CD4-positive, alpha-beta T cell treated with Interleukin-21 for 1 hour (primary cell): ENCODE measurements at places on chromosomes 2 and 18.

GRCh38 chr2:173667415-173667814, 297.8 kb downstream of the SP3 start:
- DNase-seq: no peak

DNA sequence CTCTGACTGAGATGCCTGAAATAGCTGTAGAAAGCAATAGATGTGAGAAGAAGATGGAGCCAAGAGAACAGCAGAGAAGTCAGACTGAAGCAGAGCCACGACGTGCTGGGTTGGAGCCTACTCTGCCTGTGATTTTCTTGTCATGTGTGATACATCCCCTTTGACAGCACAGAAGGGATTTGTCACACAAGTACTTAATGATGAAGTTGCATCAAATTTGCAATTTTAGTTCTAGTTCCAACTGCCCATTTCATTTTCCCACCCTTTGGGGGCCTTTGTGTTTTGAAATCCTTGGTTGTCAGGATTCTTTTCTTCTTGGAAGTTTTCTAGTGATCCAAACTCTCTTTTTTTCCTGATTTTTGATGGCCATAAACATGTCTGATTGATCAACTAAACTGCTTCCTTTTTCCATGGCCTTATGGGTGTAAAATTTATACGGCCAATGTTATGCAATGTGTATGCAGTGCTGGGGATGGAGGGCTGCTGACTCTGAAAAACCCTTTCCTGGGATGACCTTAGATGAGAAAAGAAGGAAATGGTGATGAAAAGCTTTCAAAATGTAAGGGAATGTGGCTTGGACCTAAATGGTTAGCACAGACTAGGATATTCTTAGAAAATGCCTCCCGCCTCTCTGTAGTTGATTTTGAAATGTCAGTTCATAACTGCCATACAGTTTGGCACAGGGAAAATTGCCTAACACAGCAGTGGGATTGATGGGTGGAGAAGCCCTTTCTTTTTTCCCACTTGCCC, 9.6 kb upstream of the B3GNT2 start:
- no peak for DNase-seq

DNA sequence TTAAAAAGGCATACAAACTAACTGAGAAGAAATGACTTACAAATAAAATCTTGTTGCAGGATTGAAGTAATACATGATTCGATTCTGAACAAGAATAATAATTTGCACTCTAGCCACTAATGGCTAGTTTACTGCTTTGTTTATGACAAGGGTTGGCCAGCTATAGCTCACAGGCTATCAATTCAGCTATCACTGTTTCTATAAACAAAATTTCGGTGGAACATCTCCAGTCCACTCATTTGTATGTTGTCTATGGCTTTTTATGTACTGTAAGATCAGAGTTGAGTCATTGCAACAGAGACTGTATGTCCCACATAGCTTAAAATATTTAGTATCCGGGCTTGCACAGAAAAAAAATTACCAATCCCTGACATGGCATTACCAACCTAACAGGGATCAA, 543.7 kb upstream of the CNTNAP5 start:
- DNase-seq: no peak

- DNase-seq: no peak
Measured at GRCh38 chr2:182894174-182894573, 27.7 kb upstream of the FRZB start.

- DNase-seq: no peak
Measured at GRCh38 chr18:41938445-41938844, 16.6 kb upstream of the PIK3C3 start.

GRCh38 chr2:46704593-46704992, 211.0 kb downstream of the MCFD2 start:
- no peak for DNase-seq

DNA sequence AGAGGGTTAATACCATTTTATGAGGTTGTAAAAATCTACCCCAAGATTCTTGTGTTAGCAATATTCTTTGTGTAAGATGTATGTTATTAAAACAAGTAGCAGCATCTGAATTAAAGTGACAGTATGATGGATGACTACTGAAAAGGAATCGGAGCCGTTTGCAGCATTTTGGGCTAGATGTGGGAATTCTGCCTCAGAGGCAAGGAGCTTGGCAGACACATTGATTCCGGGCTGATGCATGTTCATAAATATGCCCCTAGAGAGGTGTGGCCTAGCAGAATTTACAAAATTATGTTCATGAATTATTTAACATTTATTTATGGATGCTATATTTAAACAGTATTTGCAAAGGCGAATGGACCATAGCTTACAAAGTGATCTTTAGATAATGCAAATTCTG, 389.0 kb upstream of the ETAA1 start:
- DNase-seq: no peak

- no peak for DNase-seq
Measured at GRCh38 chr2:28997237-28997846, 16.2 kb downstream of the TOGARAM2 start.

- DNase-seq: no peak
Measured at GRCh38 chr18:21831413-21831831, 90.8 kb downstream of the MIB1 start.

DNA sequence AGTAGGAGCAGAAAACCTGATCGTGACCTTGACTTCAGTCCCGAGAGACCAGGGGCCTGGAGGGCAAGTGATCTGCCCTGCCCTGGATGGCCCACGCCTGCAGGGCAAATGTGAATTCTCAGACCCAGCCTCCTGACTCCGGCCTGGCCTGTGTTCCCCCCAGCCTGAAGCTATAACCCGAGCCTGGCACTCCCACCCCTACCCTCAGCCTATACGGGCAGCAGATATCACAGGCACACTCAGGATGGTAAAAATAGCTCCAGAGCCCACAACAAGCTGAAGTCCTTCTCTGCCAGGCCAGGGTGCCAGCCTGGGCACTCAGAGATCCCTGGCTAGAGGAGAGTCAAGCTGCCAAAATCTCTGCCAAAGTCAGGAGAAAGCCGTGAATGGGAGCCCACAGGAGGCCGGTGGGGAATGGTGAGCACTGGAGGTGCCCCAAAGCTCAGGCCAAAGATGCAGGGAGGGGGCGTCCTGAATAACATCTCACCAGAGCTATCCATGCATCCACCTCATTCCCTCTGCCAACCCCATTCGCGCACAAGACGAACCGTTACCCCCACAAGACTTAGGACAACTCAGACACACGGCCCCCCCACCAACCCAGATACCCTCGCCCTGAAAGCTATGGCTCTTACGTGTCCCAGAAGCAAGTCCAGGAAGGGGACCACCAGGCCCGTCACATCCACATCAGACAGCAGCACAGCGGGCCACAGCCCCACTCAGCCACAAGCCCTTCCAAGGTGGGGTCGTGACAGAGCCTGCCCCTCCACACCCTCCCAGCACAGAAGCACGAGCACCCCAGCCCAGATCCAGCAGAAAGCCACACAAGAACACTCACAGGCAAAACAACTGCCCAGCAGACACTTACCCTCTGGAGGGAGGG, 144.9 kb downstream of the TNS1 start:
- no peak for DNase-seq

GRCh38 chr2:1714291-1715064, 29.8 kb downstream of the PXDN start:
- DNase-seq: no peak

GRCh38 chr18:55405893-55406406, 182.0 kb downstream of the TCF4 start:
- DNase-seq: no peak

DNA sequence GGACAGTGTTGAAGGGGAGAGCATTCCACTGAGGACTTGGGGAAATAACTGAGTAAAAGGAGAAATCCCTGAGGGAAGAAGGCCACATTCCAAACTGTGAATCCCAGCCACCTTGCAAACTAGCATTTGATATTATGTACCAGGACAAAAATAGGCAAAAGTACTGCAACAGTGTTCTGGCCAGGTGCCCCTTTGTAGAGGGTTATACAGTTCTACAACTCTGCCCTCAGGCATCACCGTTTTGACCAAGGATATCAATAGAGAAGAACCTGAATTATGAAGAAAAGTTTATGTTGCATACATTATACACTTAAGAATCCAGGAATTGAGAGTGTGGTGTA, 20.6 kb upstream of the CAVIN2 start:
- no peak for DNase-seq

DNA sequence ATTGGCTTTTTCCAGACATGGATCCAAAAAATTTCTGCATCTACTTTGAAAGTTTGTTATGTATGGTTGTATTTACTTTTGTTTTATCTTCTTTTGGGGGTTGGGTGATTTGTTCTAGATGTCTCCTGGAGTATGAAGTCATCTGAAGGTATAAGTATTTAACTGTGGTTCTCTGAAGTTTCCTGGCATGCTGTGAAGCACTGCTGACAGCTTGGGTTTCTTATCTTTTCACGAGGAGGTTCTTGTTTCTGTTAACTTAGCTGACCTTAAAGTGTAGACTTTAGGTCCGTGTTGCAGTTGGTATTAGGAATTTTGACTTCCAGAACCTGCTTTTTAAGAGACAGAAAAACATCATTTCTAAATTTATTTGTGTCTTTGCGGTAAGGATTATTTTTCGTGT, 15.9 kb downstream of the GLS start:
- DNase-seq: no peak

GRCh38 chr2:1517786-1518185, 104.5 kb downstream of the TPO start:
- no peak for DNase-seq

DNA sequence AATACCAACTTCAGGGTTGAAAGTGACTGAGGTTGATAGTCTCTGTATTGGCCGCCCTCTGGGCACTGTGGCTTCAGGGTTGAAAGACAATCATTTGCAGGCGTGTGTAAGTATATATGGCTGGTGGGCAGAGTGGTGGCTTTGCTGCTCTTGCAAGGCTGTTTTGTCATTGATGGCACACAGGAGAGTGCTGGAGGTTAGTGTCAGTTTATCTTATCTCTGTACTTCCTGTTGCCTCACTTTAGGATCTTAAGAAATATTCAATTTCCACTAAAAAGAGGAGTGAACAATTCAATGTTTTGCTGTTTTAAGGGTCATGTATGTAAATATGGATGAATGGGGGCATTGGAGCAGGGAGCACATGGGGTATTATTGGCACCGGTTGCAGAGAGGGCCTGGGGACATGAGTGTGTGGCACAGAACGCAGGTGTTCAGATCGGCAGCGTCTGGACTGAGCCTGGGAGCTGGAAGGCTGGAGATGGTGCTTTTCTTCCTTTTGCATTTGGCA, 51.5 kb downstream of the NCK2 start:
- DNase-seq: peak; percentile 58

- DNase-seq: no peak
Measured at GRCh38 chr2:231716666-231717280, 8.4 kb downstream of the PTMA start.

DNA sequence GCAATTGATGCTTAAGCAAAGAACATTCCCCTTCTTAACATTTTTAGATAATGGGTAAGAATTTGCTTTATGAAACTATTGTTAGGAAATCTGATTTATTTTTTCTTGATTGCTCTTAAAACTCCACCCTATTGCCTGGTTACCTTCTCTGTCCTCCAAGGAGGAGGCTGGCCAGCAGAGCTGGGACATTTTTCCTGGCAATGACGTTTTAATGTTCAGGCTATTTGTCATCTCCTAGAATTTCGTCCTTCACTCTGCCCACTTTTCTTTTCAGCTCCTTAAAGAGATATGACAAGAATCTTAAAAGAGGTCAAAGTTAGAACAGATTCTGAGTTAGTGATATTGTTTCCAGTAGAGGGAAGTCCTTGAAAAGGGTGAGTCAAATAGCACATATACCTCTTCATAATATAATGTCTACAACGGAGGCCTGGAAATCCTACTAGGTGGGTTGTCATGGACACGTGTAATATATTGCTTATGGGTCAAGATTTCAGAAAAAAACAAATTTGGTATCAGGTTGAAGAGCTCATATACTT, 141.0 kb downstream of the CMPK2 start:
- no peak for DNase-seq

DNA sequence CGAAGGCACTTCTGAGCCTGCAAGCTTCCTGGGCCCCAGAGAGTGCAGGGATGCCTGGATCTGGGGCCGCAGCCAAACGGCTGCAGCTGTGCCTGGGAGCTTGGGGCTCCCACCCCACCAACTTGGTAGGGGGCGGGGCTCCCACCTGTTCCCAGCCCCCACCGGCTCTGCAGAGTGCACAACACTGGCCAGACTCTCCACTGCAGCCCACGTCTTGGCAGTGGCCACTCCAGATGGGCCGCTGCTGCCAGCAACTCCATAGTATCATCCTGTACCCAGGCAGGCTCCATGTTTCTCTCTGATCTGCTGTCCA, 9.9 kb downstream of the DYSF start:
- no peak for DNase-seq

- DNase-seq: no peak
Measured at GRCh38 chr2:201275990-201276389, 15.7 kb downstream of the CASP8 start.

DNA sequence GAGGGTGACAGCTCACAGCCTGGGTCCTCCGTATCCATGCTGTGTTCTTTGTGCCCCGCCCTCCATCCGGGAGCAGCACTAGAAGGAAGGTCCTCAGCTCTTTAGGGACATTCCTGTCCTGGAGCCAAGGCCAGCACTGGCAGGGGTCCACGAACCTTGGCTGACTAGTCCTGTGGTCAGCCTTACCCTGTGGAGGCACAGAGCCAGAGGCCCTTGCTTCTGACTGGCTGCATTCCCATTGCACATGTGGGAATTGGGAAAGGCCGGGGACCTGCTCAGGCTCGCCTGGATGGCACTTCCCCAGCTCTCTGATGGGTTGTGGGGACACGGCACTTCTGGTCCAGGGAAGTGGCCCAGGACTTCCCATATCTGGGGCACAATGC, 24.9 kb upstream of the RHOB start:
- DNase-seq: no peak

- no peak for DNase-seq
Measured at GRCh38 chr18:12035481-12035880, 54.2 kb downstream of the IMPA2 start.

DNA sequence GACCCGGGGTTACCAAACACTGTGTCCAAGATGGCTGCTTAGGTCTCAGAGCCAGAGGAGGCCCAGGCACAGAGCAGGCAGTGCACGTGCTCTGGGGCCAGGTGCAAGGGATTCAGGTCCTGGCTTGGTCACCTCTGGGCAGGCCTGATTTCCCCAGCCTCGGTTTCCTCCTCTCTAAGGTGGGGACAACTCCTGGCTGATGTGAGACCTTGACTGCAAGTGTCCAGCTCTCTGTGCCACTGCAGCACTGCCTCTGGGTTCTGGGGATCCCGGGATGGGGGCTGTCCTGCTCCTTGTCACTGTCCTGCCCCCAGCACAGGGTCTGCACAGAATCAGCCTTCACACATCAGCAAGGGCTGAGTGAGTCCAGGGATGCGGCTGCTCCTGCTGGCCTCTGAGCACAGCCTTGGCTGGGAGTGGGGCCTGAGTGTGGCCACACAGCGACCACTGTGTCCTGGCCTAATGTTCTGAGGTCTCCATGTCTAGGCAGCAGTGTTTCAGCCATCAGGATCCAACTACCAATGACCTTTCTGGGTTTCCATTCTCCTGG, 170.2 kb upstream of the HDAC4 start:
- DNase-seq: no peak

DNA sequence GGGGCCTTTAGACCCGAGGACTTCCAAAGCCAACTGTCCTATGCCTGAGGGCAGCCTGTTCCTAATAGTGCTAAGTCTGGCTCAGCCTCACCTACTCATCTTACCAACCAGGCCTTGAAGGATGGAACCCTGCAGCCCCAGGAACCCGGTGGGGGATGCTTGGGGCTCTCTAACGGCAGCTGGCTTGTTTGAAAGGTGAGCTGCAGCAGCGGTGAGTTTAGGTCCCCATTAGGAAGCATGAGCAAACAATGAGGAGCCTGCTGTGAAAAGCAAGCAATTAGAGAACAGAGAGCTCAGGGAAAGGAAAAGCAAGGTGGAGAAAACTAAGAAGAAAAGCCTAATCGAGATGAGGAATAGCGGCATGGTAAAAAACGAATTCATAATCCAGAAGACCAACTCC, 39.9 kb downstream of the SP110 start:
- DNase-seq: no peak
